Type B pancreatic cell (in vitro differentiated cells): ENCODE measurements at places on chromosomes 7 and 10.
A peak's percentile ranks its signal among the peaks of the same experiment; 100 is the strongest.

GRCh38 chr10:69792341-69792740 lies 9.4 kb upstream of the COL13A1 start:
- no peak for DNase-seq

DNA sequence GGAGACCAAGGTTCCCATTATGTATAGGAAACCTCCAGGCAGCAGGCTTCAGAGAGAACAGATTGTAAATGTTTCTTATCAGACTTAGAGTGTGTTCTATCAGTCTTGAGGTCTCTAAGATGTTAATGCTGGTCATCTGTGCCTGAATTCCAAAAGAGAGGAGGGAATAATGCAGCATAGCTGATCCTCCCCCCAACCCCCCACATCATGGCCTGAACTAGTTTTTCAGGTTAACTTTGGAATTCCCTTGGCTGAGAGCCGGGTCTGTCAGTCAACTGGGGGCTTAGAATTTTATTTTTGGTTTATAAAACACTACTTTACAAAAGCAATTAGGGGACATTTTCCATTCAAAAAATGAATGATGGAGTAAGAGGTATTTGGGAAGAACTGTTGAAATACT lies 184.3 kb downstream of the NEBL start:
- DNase-seq: no peak

DNA sequence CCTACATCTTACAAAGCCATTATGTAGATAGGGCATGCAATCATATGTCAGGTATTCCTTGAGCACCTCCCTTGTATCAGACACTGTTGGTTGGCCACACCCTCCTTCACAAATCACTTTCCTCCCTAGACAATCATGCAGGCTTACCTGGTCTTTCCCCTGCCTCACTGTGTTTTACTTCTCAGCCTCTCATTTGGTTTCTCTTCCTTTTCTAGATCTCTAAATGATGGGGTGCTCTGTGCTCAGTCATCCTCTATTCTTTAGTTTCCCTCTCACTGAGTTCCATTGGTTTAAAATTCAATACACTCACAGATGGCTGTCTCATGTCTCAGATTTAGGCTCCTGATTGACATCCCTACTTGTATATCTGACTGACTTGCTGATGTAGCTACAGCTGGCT lies 31.4 kb downstream of the ANK3 start:
- DNase-seq: no peak

DNA sequence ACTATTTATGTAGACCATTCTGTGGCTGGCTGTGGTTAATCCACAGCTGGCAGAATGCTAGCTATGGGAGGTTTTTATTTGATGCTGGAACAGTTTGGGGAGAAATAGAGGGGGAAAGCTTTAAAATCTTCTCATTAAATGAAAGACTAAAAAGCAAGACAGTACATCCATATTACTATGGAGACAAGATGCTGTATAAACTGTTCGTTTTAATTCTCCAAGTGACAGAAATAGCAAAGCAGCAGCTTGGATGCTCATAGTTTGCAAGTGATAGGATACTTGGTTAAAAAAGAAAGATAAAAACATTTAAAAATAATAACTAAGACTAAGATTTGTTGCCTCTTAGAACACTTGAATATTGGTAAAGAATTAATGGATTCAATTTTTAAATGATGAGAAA lies 304.9 kb upstream of the KAT6B start:
- DNase-seq: no peak

DNA sequence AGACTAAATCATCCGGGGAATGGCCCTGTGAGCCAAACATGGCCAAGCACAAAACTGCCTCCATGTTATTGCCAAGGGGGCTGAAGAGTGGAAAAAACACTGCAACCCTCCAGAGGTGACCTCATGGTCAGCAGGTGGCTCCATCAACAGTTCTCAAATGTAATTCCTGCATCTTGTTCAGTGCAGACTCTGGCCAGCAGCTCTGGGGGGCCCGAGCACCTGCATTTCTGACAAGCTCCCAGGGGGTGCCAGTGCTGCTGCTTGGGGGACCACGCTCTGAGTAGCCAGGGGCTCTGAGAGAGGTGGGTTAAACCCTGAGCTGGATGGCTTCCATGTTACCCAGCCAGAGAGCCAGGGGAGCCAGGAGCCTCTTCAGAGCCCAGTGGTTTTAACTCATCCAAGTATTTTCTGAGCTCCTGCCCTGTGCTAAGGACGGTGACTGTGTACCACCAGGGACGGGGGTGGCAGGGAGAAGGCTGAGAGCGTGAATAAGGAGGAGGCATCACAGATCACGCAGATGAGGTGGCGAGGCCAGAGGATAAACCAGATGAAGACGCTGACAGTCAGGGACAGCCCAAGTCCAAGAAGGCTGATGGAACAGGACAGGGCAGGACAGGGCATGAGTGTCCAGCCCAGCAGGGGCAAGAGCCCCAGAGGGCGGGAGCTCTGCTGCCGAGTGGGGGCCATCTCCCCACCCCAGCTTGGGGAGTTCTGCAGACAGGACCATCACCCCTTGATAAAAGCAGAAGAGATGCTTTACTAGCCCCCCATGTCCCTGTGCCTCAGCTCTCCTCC lies 52.9 kb downstream of the CLEC2L start:
- DNase-seq: peak; percentile 59

- DNase-seq: no peak
Observed at GRCh38 chr10:4215485-4215884, 430.5 kb upstream of the KLF6 start.

GRCh38 chr7:44396931-44397545 lies 71.6 kb upstream of the CAMK2B start:
- no peak for DNase-seq

DNA sequence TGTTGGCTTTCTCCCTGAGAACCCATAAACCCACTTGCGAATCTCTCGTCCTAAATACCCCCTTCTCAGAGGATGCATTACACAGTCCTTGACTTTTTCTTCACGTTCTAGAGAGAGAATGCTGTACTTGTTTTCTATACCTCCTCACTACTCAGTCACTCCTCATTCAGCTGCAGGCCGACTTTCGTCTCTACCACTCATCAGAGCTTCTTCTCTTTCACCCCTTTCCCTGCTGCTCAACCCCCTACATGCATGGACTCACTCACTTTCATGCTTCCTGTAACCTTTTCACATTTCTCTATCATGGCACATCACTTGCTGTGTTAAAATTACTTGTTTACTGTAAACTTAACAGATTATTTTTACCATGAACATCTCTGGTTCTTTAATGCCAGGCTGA lies 19.8 kb downstream of the MDFIC start:
- no peak for DNase-seq

DNA sequence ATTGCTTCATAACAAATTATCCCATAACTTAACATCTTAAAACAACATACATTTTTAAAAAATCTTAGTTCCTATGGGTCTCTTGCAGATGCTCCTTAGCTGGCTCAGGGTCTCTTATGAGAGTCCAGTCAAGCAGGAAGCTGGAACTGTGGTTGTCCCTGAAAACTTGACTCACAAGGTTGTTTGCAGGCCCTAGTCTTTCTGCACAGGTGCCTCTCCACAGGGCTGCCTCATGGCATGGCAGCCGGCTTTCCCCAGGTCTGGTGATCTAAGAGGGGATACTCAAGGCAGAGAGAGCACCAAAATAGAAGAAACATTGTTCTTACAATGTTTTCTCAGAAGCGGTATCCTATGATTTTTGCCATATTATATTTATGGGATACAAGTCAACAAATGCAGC lies 127.1 kb downstream of the CDK14 start:
- DNase-seq: no peak

GRCh38 chr7:10644849-10645248 lies 328.8 kb upstream of the PHF14 start:
- DNase-seq: no peak

- DNase-seq: no peak
Observed at GRCh38 chr7:138848056-138848980, 50.3 kb upstream of the ATP6V0A4 start.

DNA sequence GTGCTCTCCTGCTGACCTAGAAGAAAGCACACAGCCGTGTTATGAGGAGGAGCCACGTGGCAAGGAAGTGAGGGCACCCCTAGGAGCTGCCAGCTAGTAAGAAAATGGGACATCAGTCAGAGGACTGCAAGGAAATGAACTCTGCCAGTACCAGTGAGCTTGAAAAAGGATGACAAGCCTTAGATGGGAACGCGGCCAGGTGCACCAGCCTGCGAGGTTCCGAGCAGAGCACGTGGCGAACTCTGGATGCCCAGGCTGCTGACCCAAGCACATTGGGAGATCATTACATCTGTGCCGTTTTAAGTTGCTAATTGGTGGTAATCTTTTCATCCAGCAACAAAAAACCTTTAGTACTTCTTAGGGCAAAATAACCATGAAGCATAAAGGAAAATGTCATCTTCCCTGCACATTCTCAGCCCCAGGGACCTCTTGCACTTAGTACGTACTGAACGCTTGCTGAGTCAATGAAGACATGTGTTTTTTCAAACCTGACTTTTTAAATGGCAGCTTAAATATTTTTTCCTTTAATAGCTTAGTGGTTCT lies 69.4 kb downstream of the AMZ1 start:
- no peak for DNase-seq

- no peak for DNase-seq
Observed at GRCh38 chr7:96989859-96990317, 15.5 kb upstream of the DLX6 start.

DNA sequence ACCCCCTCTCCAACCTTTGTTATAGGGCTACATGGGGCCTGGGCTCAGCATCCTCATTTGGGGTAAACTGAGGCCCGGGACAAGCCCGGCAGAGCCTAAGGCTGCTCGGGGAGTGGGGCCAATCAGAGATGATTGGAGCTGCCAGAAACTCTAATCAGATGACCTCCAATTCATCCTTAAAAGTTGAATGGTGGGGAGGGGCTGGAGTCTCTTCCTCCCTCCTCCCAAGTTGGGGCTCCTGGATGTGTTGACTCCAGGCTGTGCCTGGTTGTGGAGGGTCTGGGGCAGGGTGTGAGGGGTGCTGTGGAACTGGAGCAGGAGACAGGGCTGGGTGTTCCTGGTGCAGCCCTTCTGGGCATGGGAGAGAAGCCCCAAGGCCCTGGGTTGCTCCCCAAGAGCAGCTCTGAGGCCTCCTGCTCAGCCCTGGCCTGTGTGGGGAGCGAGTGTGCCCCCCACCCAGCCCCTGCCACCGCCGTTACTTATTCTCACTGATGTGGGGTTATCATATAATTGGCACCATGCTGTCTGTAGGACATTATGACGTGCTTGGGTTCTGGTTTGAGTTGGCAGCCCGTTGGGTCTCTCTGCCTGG lies 2.2 kb downstream of the BHLHA15 start:
- no peak for DNase-seq

DNA sequence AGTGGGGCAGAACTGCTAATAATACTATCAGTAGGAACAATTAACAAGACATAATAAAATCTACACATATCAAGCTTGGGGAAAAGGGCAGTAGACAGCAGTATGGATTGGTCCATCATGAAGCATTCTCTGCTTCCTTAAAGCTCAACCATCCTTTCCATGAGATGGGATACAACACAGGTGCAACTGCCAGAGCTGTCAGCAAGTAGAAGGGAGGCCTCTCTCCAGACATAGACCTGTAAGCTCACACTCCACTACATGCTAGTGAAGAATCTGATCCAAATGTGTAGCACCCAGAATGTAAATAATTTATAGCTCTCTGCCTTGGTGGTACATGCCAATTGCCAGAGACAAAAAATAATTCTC lies 41.5 kb upstream of the ANAPC16 start:
- DNase-seq: no peak

DNA sequence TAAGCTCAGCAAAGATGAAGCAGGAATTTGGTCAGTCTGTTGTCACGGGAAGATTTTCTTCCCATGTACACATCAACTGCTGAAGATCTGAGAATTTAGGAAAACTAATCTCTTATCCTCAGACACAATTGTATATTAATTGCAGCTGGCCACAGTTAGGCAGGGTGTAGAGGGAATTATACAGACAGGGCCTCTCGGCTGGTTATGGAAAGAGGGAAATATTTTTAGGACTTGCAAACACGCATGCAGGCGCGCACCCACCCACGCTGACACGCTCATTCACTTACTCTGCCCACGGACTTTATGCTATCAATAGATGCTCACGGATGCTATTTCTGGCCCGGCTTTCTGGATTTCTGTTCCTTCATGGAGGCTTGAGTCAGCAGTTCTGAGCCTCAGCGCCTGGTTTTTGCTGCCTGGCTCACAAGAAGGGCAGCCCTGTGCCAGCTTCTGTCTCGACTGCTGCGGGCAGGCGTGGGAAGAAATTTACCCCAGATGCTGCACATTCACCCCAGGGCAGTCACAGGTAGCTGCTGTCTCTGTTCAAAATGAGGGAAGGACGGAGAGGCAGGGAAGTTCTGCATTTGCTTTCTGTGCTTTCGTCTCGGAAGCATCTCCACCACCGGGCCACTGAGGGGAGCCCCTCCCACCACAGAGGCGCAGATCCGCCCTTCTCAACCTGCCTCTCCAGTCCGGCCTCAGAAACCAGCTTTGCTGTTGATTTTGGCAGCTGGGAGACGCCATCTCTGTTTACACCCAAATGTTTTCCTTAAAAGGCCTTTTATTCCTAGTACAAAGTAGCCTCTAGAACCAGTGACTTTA lies 116.3 kb upstream of the BTBD16 start:
- DNase-seq: no peak

DNA sequence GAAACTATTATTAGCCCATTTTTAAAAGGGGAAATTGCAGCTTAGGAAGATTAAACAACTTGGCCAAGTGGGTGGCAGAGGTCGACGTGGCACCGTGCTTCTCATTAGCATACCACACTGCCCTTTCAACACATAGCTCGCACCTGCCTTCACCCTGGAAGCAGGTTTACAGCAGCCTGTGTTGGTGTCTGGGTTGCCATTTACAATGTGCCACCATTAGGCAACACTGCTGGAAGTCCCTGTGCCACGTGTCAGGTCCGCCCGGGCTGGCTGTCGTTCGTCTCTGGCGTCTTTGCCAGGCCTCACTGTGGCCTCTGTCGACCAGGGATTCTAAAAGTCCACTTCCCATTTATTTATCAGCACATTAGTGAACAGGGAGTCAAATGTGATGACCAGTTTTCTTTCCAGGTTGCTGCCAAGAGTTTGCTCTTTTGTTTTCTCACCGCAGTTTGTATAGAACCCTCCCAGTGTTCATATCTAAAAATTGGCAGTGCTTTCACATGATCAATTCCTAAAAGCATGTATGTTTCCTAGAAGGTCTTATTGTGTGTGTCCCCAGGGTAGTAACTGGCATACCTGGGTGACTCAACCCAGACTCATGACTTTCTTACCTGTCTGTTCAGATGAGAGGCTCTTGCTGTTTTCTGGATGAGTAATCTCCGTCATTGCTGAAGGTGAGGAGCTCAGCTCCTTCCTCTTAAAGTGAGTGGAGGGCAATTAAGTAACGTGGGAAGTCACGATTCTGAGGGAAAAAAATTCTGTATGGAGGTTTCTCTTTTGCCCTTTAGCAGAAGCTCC lies 9.2 kb downstream of the INSIG1 start:
- DNase-seq: no peak

GRCh38 chr7:23915236-23915635 lies 205.2 kb downstream of the STK31 start:
- no peak for DNase-seq

DNA sequence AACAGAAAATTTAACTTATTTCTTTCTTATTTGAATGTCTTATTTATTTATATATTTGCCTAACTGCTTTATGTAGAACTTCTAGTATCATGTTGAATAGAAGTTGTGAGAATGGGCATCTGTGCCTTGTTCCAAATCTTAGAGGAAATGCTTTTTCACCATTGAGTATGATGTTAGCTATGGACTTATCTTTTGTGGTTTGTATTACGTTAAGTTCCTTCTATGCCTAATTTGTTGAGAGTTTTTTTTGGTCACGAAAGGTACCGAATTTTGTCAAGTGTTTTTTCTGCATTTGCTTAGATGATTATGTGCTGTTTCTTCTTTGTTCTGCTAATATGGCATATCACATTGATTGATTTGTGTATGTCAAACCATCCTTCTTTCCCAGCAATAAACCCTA lies 161.0 kb upstream of the TRIM24 start:
- DNase-seq: no peak

GRCh38 chr10:580778-581177 lies 108.7 kb downstream of the DIP2C start:
- DNase-seq: no peak
